Endothelial cell (in vitro differentiated cells): ENCODE measurements at places on chromosomes 13 and 19. TPM values are rescaled to one million over a fixed set of nuclear protein-coding genes. Genes with fewer than 3 reads are reported as not detected.

GRCh38 chr19:52231154-52231910 is 38.1 kb upstream of the ZNF766 start:
- DNase-seq: no peak
- no peaks in the 10 kb centered on the region for H3K4me1 ChIP-seq
- H3K27ac ChIP-seq: no peak overlapping the region

DNA sequence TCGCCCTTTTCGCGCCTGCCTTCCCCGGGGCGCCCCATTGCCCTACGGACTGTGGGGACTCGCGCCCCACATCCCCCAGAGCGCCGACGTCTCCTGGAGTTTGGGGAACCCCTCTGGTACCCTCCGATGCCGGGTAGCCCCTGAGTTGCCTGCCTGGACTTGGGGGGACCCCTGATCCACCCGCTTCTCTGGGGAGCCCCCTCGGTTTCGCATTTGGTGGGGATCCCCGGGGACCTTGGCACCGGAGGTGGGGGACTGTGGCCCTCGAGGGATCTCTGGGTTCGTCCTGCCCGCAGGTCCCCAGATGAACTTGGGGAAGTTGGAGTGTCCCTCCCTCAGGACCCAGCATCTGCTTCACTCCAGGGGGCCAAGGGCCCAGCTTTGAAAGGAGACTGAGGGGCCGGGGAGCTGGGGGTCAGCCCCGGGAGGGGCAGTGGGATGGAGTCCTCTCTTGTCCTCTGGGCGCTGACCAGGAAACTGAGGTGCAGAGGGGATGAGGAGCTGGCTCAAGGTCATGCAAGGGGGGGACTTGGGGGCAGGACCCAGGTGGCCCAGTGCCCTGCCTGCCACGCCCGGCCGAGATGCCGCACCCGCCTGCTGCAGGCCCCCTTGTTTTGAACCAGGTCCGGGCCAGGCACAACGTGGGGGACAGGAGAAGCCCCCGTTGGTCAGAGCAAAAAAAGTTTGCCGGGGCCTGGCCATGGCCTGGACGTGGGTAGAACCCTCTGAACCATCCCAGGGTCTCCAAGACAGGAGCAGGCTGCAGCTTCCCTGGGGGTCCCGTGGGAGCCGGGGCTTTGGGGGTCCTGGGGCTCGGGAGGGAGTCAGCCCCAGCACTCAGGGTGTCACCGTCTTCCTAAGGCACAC is 1.0 kb downstream of the EFNA2 start:
- H3K36me3 ChIP-seq: no peaks in the 10 kb centered on the region
- peaks cover 10% of the 10 kb centered on the region for H3K27me3 ChIP-seq
- no peak overlapping the region for H3K27ac ChIP-seq
- no peaks in the 10 kb centered on the region for H3K4me1 ChIP-seq

GRCh38 chr13:113845055-113845454 is 18.8 kb downstream of the GAS6 start:
- peaks cover 16% of the 10 kb centered on the region for H3K4me1 ChIP-seq
- H3K4me3 ChIP-seq: no peak overlapping the region
- H3K27me3 ChIP-seq: peaks cover 6% of the 10 kb centered on the region
- H3K36me3 ChIP-seq: peaks cover 7% of the 10 kb centered on the region

DNA sequence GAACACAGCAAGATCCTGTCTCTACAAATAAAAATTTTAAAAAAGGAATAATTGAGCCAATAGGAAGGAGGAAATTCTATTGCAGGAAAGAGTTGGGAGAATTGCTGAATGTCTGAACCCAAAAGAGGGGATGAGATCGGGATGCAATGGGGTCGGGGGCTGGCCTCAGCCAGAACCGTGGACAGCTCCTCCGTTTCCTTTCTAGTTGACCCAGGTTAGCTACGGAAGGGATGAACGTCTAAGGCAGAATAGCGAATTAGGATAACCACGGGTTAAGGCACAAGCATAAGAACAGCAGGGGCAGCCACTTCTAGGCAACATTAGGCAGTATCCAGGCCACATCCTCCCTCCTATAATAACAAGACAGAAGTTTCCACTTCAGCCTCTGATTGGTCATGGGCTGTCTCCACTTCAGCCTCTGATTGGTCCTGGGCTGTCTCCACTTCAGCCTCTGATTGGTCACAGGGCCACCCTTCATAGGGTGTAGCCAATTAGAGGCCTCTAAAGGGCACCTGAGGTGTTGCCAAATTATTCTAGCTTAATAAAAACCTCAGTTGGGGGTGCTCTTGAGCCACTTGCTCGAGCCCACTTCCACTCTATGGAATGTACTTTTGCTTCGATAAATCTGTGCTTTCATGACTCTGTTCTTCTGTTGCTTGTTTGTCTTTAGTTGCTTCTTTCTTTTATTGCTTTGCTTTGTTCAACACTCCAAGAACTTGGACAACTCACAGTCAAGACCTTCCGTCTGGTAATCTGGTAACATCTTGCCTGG is 24.9 kb upstream of the TPM4 start:
- no peaks in the 10 kb centered on the region for H3K36me3 ChIP-seq
- no peak overlapping the region for H3K27ac ChIP-seq
- no peak for DNase-seq
- H3K4me3 ChIP-seq: no peak overlapping the region

DNA sequence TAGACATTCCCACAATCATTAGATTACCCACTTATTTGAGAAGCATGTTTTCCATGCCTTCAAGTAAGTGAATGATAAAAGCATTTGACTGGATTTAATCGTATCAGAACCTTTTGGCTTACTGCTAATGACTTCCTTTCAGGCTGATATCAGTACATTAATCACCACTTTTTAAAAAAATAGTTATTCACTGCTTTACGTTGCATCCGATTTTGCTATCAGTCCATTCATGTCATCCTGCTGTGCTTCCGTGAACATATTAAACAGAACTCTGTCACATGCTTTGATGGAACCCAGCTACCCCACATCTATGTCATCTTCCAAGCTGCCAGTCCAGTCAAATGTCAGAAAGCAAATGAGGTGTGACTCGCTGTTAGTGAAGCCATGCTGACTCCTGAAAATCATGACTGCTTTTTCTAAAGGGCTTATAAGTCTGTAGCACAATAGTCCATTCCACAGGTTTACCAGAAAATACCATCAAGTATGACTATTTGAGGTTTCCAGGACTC is 440.9 kb downstream of the IRS2 start:
- no peaks in the 10 kb centered on the region for H3K36me3 ChIP-seq
- H3K4me1 ChIP-seq: no peaks in the 10 kb centered on the region
- H3K27ac ChIP-seq: no peak overlapping the region
- H3K27me3 ChIP-seq: no peaks in the 10 kb centered on the region
- no peak for DNase-seq
- no peak overlapping the region for H3K4me3 ChIP-seq

NLRP5 gene
- not detected for total RNA-seq

DNA sequence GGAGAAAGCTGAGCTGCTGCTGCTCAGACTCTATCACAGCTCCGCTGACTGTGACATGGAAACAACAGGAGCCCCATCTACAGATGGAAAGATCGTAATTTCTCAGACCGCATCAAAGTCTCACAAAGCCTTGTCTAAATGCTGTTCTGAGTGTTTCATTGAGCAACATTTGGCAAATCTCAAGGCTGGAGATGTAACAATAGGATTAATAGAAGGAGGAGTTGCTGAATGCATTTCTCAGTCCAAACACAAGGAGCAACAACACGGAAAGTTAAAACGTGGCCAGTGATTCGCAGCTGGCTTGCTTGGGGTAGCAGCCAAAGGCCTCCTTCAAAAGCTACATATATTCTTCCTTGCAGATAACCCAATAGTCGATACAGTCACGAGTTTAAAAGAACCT is 55.7 kb downstream of the MRPL57 start:
- H3K27me3 ChIP-seq: no peaks in the 10 kb centered on the region
- H3K4me1 ChIP-seq: no peaks in the 10 kb centered on the region
- H3K36me3 ChIP-seq: peaks cover 3% of the 10 kb centered on the region
- no peak overlapping the region for H3K27ac ChIP-seq

ZNF682 gene
- 25.6 TPM for total RNA-seq

- no peak overlapping the region for H3K4me3 ChIP-seq
- H3K4me1 ChIP-seq: peaks cover 14% of the 10 kb centered on the region
- no peak overlapping the region for H3K27ac ChIP-seq
- H3K27me3 ChIP-seq: peaks cover 2% of the 10 kb centered on the region
- DNase-seq: no peak
These were observed 1677.7 kb downstream of the OLFM4 start for GRCh38 chr13:54706336-54706735.

MEIOSIN gene
- total RNA-seq: not detected
